Hematopoietic multipotent progenitor cell (in vitro differentiated cells): ENCODE measurements at places on chromosomes 7 and 10. TPM values are rescaled to one million over a fixed set of nuclear protein-coding genes. Genes with fewer than 3 reads are reported as not detected.

The CNNM1 gene
- 1.9 TPM for total RNA-seq

The MUC12 gene
- 0.27 TPM for total RNA-seq

The PRSS37 gene
- not detected for total RNA-seq

The DNAJC2 gene
- 13.7 TPM for total RNA-seq

The TFR2 gene
- 51.7 TPM for total RNA-seq

The GPR15LG gene
- total RNA-seq: not detected

The LIPM gene
- not detected for total RNA-seq

The ZNF394 gene
- 61.4 TPM for total RNA-seq

The SMO gene
- total RNA-seq: 33.1 TPM

The GRM3 gene
- not detected for total RNA-seq

The R3HCC1L gene
- total RNA-seq: 6.7 TPM

The ZNF518A gene
- total RNA-seq: 5.9 TPM

The OR13A1 gene
- total RNA-seq: under 0.01 TPM

The MYL10 gene
- not detected for total RNA-seq

The CPED1 gene
- total RNA-seq: 9.2 TPM

The COBL gene
- total RNA-seq: 0.27 TPM

The KBTBD2 gene
- 45.8 TPM for total RNA-seq

The CUZD1 gene
- 0.54 TPM for total RNA-seq

- no peak for DNase-seq
These were observed 99.7 kb downstream of the TNS3 start for GRCh38 chr7:47482013-47482875.

GRCh38 chr7:125253452-125254190 is 324.0 kb upstream of the POT1 start:
- DNase-seq: no peak

DNA sequence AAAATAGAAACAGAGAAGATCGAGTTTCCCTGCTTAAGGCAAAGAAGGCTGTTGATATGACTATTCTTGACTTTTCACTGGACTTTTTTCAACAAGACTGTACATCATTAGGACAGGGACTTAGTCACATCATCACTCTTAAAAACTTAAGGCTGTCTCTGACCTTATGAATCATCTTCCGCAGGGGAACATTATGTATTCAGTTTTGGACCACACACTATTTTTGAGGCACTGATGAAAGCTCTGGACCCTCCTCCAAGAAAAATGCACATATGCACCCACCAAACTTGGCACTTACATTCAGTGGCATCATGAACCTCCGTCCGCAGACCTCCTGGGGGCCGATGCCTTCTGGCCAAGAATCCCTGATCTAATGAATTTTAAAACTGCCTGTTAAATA is 96.4 kb downstream of the CALD1 start:
- no peak for DNase-seq

- peak; percentile 95 for DNase-seq
These were observed at the start of gene NKX2-3 for GRCh38 chr10:99532687-99533495. TSS of gene NKX2-3 (plus strand) at chr10:99532942. CDS start at chr10:99533132, 190 bp downstream.

GRCh38 chr7:54560723-54561122 is 18.5 kb downstream of the VSTM2A start:
- DNase-seq: no peak

GRCh38 chr10:124063750-124064603 is 29.4 kb downstream of the CHST15 start:
- no peak for DNase-seq

GRCh38 chr7:93890464-93891068 is at the start of gene TFPI2:
TSS of gene TFPI2 (minus strand) at chr7:93890753. CDS start at chr7:93890678, 75 bp downstream.
- peak; percentile 25 for DNase-seq

DNA sequence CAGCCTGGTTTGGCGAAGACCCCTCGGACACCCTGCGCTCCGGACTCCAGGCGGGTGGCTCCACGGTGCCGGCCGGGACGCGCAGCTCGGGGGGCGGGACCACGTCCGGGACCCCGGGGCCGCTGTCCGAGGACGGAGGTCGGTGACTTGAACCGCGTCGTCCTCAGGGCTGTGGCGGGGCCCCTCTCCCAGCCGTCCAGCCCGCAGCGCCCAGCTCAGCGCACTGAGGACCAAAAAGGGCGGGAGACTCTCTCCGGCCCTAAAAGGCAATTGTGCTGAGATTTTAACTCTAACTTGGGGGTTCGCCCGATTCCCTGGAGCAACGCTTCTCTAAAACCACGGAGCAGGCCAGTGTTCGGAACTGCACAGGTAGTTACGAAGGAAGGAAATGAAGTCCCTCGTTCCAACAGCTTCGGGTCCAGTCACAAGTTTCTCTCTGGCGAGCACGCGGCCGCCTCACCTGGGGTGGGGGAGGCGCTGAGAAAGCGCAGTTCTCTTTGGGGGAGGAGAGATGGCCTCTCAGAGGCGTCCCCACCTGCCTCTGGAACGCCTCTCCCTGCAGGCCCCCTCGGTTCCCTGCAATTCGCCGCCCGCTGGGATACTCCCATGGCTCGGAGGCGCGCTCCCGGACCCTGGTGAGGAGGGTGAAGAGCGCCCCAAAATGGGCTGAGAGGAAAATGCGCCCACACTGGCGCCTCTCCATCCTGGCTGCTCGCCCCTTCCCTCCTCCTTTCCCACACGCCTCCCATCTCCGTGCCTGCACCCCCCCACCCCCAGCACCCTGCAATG is 352.7 kb downstream of the DNAJB6 start:
- DNase-seq: no peak

DNA sequence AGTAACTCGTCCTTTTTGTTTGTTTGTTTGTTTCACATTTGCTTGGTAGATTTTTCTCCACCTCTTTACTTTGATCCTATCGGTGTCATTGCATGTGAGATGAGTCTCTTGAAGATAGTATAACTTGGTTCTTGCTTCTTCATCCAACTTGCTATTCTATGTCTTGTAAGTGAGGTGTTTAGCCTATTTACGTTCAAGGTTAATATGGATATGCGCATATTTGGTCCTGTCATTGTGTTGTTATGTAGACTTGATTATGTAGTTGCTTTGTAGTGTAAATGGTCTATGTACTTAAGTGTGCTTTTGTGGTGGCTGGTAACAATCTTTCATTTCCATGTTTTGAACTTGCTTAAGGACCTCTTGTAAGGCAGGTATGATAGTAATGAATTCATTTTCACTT is 192.8 kb upstream of the MAGI2 start:
- DNase-seq: no peak

- no peak for DNase-seq
These were observed 41.3 kb downstream of the CUBN start for GRCh38 chr10:17088118-17088806.

GRCh38 chr7:99374111-99375064 is at the start of gene ARPC1B:
TSS of gene ARPC1B (plus strand) at chr7:99374730. CDS start at chr7:99385715, 10,985 bp downstream.
- DNase-seq: peak; percentile 83

DNA sequence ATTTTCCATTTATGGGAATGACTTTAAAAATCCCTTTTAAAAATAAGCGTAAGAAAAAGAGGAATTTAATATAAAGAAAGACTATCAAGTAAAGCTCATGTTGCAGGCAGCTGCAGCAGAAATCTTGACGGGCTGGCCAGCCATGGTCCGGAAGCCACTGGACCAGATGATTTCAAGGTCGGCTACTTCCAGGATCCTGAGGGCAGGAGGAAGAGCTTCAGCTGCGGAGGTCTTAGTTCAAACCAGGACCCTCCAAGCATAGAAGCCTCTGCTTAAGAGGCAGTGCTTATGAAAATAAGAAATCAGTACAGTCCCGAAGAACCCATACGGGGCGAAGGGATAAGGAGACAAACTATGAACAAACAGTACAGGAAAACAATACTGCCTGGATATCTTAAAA is 220.2 kb upstream of the CELF2 start:
- DNase-seq: no peak

DNA sequence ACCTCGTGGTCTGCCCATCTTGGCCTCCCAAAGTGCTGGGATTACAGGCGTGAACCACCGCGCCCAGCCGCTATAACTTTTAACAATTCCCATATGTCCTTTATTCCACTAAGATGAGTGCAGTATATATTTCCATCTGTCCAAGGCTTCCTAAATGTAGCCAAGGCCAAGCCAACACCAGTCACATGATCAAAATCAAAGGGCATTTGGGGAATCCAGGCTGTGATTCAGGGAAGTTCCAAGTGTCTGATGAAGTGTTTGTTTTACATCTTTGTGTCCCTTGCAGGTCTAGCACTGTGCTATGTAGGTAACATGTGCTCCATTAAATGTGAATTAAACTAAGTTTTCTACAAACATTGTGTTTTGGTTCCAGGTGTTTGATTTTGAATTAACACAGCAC is 20.8 kb downstream of the AKR1E2 start:
- DNase-seq: no peak

- no peak for DNase-seq
These were observed 11.5 kb downstream of the TAS2R16 start for GRCh38 chr7:122984021-122984420.

- DNase-seq: peak; percentile 28
These were observed 1.2 kb upstream of the MAP3K8 start for GRCh38 chr10:30432622-30433305.

DNA sequence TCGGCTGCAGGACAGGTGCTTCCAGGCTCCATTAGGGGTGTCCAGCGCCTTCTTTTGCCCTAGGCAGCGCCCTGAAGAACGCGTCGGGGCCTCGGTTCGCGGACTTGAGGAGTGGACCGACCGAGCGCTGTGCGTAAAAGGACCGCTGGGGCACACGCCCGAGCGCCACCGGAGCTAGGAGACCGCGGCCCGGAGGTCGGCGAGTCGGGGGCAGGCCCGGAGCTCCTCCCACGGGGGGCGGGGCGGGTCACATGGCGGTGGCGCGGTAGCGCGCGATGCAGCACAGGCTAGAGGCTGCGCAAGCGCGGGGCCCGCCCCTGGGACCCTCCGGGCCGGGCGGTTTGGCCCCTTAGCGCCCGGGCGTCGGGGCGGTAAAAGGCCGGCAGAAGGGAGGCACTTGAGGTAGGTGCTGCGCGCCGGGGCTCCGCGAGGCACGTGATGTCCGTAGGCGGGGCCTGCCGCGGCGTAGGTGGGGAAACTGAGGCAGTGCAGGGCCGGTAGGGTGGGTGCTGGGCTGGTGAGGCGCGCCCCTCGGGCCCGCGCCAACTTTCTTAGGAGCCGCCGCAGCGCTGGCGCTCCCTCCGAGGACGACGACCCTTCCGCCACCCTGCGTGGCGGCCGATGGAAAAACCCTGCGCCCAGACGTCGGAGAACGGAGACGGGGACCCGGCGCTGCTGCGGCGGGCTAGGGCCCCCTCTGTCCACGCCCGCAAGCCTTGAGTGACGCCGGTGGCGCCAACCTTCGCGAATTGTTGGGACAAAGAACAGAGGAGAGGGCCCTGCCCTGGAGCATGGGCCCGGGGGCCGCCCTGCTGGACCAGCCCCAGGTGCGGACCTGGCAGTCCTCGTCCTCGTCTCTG is at the start of gene PRXL2A:
TSS of gene PRXL2A (plus strand) at position 310 of the 860 bp plus-strand sequence. CDS start 11,917 bp downstream, outside the sequence.
- DNase-seq: peak; percentile 78

DNA sequence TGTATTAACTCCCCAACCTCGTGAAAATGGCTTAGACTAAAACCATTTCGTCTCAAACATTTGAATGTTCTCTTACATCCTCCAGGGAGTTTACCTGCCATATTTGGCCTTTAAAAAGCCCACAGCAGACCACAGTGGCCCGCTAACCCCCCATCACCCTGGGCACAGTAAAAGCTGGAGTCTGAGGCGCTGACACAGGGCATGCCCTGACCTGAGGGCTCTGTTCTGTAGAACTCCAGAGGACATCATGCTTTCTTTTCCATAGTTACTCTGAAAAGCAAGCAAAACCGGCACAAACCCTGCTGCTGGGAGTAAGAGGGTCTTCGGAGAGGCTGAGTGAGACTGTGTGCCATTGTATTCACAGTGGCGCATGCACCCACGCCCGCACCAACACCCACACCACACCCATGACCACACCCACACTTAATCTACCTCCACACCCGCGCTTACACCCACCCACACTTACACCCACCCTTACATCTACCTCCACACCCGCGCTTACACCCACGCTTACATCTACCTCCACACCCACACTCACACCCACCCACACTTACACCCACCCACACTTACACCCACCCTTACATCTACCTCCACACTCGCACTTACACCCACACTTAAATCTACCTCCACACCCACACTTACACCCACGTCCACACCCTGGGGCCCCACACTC is 32.1 kb downstream of the LRRC27 start:
- DNase-seq: no peak

DNA sequence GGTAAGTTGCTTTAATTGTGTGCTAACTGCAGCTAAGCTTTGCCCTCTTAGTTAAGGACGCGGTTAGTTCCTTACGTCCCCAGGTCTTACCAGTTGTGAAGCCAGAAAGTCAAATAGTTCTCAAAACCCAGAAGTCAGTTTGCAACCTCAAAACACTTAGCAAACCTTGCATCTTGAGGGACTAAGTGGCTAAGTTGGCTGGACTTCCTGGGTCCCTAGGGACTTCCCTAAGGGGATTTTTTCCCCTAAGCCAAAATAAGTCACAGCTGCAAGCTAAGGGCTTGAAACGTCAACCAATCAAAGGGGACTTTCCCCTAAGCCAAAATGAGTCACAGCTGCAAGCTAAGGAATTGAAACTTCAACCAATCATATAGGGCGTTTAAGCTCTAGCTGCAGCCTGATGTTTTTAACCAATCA is 36.2 kb upstream of the HECW1 start:
- DNase-seq: no peak

DNA sequence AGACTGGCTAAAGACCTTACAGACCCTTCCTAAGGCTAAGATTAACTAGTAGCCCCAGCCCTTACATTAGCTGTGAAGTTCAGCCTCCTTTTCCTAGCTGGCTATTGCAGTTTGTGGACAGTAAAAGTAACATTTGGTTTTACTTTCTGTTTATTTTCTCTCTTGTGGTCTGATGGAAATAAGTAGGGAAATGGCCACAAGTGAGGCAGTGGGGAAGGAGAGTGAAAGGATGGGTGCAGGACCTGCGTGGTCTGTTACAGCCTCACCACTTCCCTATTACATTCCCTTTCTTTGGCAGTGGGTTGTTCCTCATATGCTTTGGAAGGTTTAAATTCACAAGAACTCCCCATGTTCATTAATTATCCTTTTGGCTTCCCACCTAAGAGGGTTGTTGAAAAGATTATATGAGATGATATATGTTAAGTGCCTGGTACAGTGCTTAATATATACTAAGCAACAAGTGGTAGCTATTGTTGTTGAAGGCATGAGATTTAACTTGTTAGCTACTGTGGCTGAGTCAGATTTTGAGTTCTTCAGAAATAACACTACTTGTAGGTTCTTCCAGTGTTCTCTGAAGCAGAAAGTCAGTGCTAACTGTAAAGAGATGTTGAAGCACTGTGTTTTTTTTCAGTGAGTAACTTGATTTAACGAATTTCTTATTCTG is 181.7 kb downstream of the ST7 start:
- DNase-seq: no peak

DNA sequence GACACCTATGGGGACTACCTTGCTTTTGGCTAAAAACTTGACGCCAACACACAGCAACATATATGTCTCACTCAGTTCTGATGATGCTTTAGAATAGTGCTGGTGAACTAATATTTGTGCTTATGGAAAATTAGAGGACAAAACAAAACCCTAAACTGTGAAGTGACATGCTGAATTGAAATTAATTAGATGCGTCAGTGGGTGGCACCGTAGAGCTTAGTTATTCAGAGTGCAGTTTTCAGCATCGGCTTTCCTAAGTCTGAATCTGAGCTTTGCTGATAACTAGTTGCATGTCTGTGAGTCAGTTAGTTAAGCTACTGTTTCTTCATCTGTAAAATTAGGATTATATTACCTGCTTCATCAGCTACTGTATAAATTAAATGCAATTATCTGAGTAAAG is 245.0 kb upstream of the SORCS1 start:
- peak; percentile 12 for DNase-seq

- DNase-seq: peak; percentile 68
These were observed 52.8 kb downstream of the DLG5 start for GRCh38 chr10:77873536-77874380.

GRCh38 chr7:50203521-50203920 is 101.0 kb upstream of the IKZF1 start:
- DNase-seq: no peak
